ENCODE measurements at places on chromosomes 5 and 9.

DNA sequence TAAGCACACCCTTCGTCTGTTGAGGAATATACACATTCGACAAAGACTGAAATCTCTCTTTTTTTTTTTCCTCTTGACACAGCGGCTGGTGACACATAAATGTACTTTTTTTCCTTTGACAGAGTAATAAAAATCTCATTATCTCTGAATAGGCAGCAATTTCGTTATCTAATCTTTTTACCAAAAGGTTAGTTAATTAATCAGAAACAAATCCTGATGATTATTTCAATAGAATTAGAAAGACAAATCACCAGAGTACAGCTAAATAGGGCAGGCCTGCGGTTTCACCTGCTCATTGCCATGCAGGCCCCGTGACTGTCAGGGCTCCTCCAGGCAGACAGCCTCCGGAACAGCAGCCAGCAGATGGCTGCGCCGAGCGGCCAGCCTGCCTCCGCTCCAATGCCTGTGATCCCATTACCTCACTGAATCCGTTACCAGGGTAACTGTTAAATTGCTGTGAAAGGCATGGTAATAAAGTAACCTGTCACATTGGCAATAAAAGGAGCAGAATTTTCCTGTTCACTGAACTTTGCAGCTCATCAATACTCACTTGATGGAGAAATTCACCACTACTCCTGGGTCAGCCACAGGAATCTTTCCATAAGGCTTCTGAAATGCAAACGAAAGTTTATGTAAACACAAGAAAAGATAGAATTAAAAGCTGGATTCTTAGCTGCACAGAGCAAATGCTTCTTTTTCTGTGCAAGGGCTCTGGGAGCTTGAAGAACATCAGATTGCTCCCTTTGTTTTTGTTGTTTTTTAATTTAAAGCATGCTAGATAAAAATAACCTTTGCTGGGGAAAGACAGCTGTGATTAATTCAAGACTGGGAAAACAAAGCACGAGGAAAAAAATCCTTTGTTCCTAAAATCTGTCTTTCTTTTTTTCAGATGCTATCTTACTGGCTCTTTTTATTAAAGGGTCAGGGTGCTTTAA, 666.4 kb upstream of the ZNF608 start:
- H3K27me3 ChIP-seq = no peaks in the 10 kb centered on the region
- peak overlapping the region; percentile 52 for H3K4me3 ChIP-seq

DNA sequence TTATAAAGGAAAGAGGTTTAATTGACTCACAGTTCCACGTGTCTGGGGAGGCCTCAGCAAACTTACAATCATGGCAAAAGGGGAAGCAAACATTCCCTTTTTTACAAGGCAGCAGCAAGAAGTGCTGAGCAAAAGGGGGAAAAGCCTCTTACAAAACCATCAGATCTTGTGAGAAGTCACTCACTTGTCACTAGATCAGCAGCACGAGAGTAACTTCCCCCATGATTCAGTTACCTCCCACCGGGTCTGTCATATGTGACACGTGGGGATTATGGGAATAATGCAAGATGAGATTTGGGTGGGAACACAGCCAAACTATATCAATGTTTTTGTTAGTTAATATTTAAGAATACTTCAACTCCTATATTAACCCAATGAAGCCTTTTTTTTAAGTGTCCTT, 275.2 kb upstream of the CDH9 start:
- no peak overlapping the region for H3K4me3 ChIP-seq
- no peak overlapping the region for H3K27ac ChIP-seq
- DNase-seq = no peak
- H3K36me3 ChIP-seq = no peaks in the 10 kb centered on the region
- no peaks in the 10 kb centered on the region for H3K4me1 ChIP-seq
- H3K27me3 ChIP-seq = no peaks in the 10 kb centered on the region

- no peak for DNase-seq
- no peaks in the 10 kb centered on the region for H3K36me3 ChIP-seq
- H3K4me1 ChIP-seq = no peaks in the 10 kb centered on the region
- H3K27ac ChIP-seq = no peak overlapping the region
- H3K4me3 ChIP-seq = no peak overlapping the region
Measured at GRCh38 chr9:14087576-14087975, 226.4 kb downstream of the NFIB start.

- DNase-seq = no peak
- no peaks in the 10 kb centered on the region for H3K36me3 ChIP-seq
- no peak overlapping the region for H3K4me3 ChIP-seq
- H3K4me1 ChIP-seq = no peaks in the 10 kb centered on the region
- H3K27me3 ChIP-seq = no peaks in the 10 kb centered on the region
Measured at GRCh38 chr5:116378777-116379121, 195.9 kb downstream of the SEMA6A start.
